ENCODE measurements at places on chromosomes 4 and X.

DNA sequence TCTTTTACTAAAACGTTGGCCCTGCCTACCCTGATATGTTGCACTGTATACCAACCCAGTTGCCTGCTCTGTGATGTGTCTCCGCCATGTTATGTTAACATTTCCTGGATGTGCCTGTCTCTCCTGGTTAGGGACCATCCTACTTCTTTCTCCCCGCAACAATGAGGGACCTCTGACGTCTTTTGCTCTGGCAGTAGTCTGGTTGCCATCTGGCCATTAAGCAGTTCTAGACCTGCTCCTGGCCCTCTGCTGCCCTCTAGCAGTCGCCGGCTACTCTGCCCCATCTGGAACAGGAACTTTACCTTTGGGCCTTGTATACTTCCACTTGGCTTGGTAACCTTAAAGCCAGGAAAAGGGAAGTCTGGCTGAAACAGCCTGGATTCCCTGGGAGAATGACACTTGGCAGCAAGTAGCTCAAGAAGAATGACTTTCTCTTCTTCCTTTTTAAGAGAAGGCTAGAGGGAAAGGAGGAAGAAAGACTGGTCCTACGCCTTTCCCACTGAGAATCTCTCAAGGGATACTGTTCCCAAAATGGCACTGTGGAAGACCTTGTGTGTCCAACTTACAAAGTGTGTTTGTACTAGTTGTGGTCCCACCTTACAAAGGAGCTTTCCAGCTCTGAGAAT is 63.5 kb downstream of the GPC3 start:
- no peak for DNase-seq

- no peak for DNase-seq
These were observed 475.3 kb upstream of the AMOT start for GRCh38 chrX:113315927-113316326.

GRCh38 chrX:9434051-9434550 is 30.8 kb upstream of the TBL1X start:
- DNase-seq = no peak

- no peak for DNase-seq
These were observed 734.0 kb upstream of the DIAPH2 start for GRCh38 chrX:95950679-95951078.

GRCh38 chr4:25703731-25704388 is 48.2 kb downstream of the SLC34A2 start:
- no peak for DNase-seq

- DNase-seq = no peak
These were observed 1.0 kb upstream of the HTR2C start for GRCh38 chrX:114582698-114583395.

DNA sequence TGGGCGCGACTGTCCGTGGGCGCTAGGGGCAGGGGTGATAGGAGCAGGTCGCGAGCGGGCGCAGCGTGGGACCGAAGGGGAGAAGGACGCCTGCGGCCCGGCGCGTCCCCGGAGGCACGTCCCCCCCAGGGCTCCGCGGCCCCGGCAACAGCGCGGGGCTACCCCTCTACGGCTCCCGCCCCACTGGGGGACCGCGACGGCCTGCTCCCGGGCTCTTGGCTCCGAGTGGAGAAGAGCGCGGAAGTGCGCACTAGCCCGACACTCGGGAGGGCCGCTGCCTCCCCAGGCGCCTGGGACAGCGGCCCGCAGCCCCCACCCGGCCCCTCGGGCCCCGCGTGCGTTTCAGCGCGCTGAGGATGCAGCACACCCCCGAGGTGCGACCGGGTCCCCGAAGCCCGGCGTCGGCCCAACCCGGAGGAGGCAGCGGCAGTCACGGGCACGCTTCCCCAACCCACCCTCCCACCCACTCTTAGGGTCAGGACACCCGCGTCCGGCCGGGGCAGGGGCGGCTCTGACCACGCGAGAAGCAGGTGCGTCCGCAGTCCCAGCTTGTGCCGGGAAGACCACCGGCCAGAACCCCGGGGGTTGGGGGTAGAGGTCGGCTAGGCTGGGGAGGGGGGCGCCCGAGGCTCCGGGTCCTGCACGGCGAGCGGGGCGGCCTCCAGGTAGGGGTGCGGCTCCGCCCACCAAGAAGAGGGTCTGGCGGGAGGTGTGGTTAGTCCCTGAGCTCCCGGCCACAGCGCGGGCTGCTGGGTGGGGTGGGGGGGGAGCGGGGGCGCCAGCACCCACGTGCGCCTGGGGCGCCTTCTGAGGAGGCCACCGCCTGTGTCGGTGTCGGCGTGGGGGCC is 18.5 kb upstream of the NAT8L start:
- no peak for DNase-seq

- no peak for DNase-seq
These were observed 57.5 kb upstream of the GIMD1 start for GRCh38 chr4:106426069-106426468.

DNA sequence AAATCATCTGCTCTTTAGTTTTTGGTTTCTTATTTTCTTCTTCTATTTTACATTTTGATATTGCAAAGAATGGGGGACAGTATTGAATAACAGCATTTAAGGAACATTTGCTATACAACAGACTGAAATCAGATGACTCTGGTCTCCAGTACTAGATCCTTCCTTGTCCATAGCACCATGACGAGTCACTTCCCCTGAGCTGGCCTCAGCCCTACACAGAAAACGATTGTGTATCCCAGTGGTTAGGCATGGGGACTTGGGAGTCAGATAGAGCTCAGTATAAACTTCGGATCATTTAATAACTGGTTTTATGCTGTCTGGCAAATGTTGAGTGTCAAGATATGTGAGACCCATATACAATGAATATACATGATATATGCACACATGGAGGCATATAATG is 44.7 kb upstream of the BEX4 start:
- DNase-seq = no peak

- DNase-seq = no peak
These were observed 147.1 kb downstream of the FRAS1 start for GRCh38 chr4:78204176-78204575.

- DNase-seq = no peak
These were observed 34.5 kb upstream of the HELT start for GRCh38 chr4:184983672-184984356.

DNA sequence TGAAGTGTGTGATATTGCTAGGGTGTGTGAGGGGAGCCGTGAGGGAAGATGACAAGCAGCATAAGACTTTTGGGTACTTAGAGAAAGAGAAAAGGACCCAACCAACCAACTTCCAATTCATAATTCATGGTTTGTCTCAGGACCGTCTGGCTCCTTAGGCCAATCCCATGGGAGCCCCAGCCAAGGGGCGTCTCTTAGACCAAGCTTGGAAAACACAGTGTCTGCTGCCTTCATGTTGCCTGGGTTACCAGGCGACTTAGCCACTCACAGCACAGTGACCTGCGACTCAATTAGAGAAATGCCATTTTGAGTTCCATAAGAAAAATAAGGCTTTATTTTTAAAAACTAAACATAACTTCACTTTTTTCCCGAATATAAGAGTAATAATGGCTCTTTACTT is 32.7 kb downstream of the BST1 start:
- DNase-seq = no peak

- no peak for DNase-seq
These were observed 1.5 kb upstream of the ADAD1 start for GRCh38 chr4:122377352-122377751.

- no peak for DNase-seq
These were observed 4.7 kb upstream of the TCEAL1 start for GRCh38 chrX:103624111-103624510.

DNA sequence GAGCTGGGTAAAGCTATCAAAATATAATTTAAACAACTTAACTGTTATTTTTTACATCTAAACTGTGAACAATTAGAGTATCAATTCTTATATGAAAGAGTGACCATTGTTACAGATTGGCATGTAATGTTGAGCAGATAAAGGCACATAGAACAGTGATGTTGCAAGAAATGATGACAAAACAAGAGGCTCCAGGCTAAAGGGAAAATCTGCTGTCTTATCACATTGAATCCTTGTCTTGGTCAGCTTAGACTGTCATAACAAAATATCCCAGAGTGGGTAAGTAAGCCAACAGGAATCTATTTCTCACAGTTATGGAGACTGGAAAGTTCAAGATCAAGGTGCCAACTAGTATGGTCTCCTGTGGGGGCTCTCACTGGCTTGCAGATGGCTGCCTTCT is 154.1 kb upstream of the PPP3CA start:
- DNase-seq = no peak

- no peak for DNase-seq
These were observed 20.5 kb upstream of the CD40LG start for GRCh38 chrX:136627409-136627808.

DNA sequence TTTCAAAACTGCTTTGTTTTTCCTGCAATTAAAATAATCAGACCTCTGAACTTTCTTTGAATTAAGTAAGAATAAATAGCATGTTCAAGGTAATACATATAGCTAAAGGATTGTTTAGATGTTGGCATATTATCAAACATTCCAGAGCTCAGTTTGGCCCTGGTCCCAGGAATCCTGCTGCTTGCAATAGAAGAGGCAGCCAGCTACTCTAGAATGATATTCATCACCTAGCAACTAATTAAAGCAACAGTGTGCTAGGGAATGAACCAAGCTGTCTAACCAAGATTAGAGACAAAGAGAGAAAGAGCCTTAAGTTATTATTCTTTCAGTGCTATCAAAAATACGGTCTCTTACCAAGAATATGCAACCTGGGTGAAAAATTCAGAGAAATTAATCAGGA is 460.9 kb downstream of the GABRG1 start:
- DNase-seq = peak; percentile 16

- no peak for DNase-seq
These were observed 18.0 kb upstream of the MANBA start for GRCh38 chr4:102778720-102779119.

GRCh38 chrX:53211391-53211978 is 13.5 kb downstream of the KDM5C start:
- DNase-seq = no peak

DNA sequence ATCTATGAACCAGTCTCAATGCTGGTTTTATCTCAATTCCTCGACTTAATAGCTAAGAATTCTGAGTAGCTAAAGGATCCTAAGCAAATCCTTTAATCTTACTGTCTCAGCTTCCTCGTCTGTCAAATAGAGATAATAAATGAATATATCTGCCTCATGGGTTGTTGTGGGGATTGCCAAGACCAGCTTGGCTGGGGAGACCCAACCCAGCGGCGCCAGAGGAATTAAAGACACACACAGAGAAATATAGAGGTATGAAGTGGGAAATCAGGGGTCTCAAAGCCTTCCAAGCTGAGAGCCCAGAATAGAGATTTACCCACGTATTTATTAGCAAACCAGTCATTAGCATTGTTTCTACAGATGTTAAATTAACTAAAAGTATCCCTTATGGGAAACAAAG is 41.9 kb downstream of the SLC34A2 start:
- DNase-seq = no peak

GRCh38 chrX:6226596-6227452 is 1.8 kb downstream of the NLGN4X start:
- DNase-seq = no peak

GRCh38 chr4:144594471-144594986 is 51.4 kb upstream of the HHIP start:
- no peak for DNase-seq

DNA sequence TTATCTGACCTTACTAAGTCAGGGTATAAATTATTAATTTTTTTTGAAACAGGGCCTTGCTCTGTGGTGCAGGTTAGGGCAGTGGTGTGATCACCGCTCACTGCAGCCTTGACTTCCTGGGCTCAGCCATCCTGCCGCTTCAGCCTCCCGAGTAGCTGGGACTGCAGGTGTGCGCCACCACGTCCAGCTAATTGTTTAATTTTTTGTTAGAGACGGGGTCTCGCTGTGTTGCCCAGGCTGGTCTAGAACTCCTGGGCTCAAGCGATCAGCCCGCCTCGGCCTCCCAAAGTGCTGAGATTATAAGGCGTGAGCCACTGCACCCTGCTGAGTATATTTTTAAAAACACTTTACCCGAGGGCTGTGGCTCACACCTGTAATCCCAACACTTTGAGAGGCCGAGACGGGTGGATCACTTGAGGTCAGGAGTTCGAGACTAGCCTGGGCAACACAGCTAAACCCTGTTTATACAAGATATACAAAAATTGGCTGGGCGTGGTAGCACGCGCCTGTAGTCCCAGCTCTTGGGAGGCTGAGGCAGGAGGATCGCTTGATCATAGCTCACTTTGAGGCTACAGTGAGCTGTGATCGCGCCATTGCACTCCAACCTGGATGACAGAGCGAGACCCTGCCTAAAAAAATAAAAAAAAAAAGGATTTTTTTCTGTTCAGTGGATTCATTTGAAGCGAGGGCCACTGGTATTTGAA is 721 bp upstream of the TBC1D25 start:
- no peak for DNase-seq

DNA sequence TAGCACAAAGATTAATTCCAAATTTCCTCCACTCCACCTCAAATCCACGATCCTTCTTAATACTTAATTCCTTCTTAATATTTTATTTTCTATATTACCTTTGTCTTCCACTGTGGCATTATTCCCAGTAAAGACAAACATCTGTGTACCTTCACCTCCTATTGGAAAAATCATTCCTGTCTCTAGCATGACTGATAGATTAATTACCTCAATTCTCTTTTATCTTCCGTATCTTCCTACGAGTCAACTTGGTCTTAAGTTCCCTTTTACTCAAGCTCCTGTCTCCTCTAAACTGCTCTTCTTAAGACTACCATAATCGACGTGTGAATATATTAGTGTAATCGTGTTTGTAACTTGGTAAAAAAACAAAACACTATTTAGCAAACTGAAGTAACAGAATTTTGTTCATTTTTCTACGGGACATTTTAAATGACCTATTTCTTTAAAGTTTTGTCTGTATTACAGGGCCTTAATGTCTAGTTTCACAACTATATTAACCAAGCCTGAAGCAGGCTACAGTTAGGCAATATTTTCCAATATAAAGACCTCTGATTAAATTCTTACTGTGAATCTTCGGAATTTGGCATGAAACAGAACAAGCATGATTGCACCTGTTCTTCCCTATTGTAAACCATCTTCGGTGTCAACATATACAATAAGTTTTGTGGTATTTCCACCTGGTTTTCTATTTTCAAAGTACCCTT is 1.1 kb upstream of the USP38 start:
- no peak for DNase-seq

DNA sequence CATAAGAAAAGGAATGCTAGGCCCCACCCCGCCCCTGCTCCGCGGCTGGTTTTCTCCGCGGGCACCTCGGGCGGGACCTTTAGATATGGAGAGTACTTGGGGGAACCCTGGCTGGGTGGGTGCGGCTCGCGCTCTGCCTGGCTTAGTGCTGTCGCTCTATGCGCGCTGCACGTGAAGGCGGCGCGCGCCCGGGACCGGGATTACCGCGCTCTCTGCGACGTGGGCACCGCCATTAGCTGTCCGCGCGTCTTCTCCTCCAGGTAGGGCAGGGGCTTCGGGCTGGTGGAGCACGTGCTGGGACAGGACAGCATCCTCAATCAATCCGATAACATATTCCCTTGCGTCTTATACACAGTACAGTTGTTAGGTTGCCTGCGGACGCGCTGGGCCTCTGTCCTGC is 56.0 kb downstream of the MAGEB10 start:
- DNase-seq = no peak

DNA sequence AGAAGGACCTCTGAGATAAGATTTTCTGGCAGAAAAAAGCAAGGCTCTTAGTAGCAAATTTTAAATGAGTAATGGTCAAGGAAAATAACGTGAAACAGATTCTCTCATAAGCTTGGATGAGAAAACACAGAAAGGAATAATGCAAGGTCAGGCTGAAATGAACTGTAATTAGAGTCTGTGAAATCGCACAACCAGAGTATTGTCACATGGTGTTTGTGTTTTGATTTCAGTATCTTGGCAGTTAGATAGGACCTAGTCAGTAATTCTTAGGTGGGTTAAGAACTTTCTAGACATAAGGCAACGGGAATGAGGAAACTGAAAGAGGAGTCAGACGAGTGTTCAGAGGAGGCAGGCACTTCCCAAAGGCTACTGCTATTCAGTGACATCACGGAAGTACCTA is 34.6 kb downstream of the LIMCH1 start:
- no peak for DNase-seq
